ENCODE measurements at places on chromosomes 4 and X. TPM values are rescaled to one million over a fixed set of nuclear protein-coding genes. Genes with fewer than 3 reads are reported as not detected.

- H3K27ac ChIP-seq: no peak overlapping the region
- no peaks in the 10 kb centered on the region for H3K4me1 ChIP-seq
- no peaks in the 10 kb centered on the region for H3K36me3 ChIP-seq
- no peak overlapping the region for H3K4me3 ChIP-seq
Measured at GRCh38 chr4:38223782-38224236, 263.6 kb downstream of the PTTG2 start.

DNA sequence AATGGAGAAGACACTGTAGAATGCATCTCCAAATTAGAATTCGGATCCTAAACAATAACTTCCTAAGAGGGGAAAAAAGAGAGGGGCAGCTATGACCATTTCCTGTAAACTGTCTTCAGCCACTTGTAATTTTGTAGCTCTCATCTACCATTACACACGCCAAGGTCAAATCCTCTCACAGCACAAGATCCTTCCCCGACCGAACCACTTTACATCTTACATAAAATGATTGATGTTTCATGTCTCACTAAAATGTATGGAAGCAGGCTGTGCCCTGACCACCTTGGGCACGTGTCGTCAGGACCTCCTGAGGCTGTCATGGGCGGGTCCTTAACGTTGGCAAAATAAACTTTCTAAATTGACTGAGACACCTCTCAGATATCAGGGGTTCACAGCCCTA, 24.1 kb upstream of the PBDC1 start:
- no peaks in the 10 kb centered on the region for H3K27me3 ChIP-seq
- H3K36me3 ChIP-seq: no peaks in the 10 kb centered on the region
- peak overlapping the region; percentile 71 for H3K27ac ChIP-seq
- peak overlapping the region; percentile 21 for H3K4me3 ChIP-seq
- DNase-seq: peak; percentile 56

DNA sequence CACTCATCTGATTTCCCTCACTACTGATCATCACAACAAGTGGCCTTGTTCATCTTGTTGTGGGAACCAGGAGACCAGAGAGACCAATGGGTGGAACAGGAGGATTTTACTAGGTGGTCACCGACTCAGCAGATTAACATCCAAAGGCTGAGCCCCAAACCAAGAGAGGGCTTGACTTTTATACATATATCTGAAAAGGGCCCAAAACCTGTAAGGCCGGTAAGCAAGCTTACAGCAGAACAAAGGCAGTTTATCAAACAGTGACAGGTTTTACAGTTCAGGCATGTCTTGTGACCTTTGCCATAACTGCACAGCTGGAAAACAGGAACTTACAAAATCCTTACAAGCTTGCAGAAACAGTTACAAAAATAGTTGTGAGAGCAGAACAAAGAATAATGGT, 195.9 kb downstream of the OR13H1 start:
- no peaks in the 10 kb centered on the region for H3K4me1 ChIP-seq
- H3K36me3 ChIP-seq: no peaks in the 10 kb centered on the region
- no peak overlapping the region for H3K27ac ChIP-seq

GRCh38 chrX:120690941-120691340, 61.1 kb upstream of the C1GALT1C1 start:
- H3K27me3 ChIP-seq: no peaks in the 10 kb centered on the region
- H3K27ac ChIP-seq: no peak overlapping the region
- no peaks in the 10 kb centered on the region for H3K36me3 ChIP-seq
- H3K4me3 ChIP-seq: no peak overlapping the region
- no peaks in the 10 kb centered on the region for H3K4me1 ChIP-seq
- DNase-seq: no peak

DNA sequence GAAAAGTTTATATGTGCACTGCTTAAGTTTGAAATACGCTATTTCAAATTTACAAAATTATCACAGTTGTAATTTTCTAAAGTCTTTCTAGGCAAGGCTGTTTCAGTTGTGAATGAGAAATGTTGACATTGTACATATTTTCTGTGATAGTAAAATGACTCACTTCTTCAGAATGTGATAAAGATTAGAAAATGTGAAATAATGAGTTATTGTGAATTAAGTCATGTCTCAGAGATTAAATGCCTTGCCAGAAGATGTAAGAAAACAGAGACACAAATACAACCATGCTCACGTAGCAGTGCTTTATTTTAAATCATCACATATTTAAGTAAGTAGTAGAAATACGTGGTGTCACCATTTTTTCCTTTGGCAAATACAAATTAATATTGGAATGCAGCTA, 768 bp downstream of the CLCN4 start:
- H3K27ac ChIP-seq: no peak overlapping the region
- no peaks in the 10 kb centered on the region for H3K27me3 ChIP-seq

DNA sequence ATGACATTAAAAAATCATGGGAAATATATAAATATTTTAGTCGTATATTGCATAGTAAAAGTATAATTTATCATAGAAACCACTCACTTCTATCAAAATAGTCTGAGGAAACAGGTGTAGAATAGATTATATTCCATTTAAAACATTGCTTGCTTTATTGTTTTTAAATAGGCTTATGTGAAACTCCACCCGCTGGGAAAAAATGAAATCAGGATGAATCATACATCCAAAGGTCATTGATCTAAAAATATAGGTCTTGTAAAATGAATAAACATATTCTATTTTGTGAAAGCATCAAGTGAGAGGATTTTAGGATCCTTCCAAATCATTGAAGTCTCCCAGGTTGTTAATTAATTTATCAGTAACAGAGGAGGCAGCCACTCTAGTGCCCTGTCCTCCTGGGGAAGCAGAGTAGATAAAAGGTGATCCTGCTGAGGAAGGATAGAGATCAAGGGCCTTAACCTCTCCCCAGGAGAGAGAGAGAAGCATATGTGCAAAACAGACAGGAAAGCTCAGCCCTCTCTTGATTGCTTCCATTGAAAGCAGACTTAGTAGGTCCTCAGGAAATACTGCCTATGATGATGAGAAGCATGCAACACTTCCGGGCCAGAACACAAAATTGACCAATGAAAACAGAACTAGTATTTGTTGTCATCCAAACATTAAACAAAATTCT, 96.8 kb upstream of the MAP9 start:
- no peak overlapping the region for H3K4me3 ChIP-seq
- H3K27me3 ChIP-seq: no peaks in the 10 kb centered on the region
- no peak for DNase-seq
- no peaks in the 10 kb centered on the region for H3K36me3 ChIP-seq

GRCh38 chr4:142360657-142361056, 485.4 kb downstream of the INPP4B start:
- no peaks in the 10 kb centered on the region for H3K36me3 ChIP-seq
- DNase-seq: no peak
- H3K4me1 ChIP-seq: no peaks in the 10 kb centered on the region
- H3K27me3 ChIP-seq: no peaks in the 10 kb centered on the region

DNA sequence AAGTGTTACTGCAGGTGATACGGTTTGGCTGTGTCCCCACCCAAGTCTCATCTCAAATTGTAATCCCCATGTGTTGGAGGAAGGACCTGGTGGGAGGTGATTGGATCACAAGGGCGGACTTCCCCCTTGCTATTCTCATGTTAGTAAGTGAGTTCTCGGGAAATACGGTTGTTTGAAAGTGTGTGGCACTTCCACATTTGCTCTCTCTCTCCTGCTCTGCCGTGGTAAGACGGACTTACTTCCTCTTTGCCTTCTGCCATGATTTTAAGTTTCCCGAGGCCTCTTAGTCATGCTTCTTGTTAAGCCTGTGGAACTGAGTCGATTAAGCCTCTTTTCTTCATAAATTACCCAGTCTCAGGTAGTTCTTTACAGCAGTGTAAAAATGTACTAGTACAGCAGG, 65.2 kb upstream of the SLC7A11 start:
- DNase-seq: no peak
- H3K27ac ChIP-seq: no peak overlapping the region
- no peaks in the 10 kb centered on the region for H3K4me1 ChIP-seq
- no peaks in the 10 kb centered on the region for H3K36me3 ChIP-seq

The F8A3 gene
- 8.2 TPM for total RNA-seq

The MEPE gene
- not detected for total RNA-seq

The CT45A10 gene
- total RNA-seq: not detected

The GLRA2 gene
- total RNA-seq: not detected
